ENCODE measurements at places on chromosomes 5 and 9. TPM values are rescaled to one million over a fixed set of nuclear protein-coding genes. Genes with fewer than 3 reads are reported as not detected.

PRUNE2 gene
- total RNA-seq = 3.5 TPM

PCDHGC5 gene
- 2.6 TPM for total RNA-seq

DNA sequence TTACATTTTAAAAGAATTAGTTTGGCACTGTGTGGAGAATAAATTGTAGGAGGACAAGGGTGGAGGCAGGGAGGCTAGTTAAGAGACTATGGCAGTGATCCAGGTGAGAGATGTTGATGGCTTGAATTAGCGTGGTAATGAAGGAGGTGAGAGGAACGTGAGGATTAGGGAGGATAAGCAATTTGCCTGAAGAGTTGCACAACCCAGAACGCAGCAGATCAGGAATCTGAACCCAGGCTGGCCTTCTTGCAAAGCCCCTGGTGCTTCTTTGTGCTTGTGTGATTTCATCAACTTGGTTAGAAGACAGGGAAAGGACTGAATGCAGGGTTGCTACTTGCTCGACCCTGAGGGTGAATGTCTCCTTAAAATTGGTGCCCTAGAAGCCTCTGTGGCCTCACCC is 6.9 kb upstream of the SCAMP1 start:
- H3K4me1 ChIP-seq = no peaks in the 10 kb centered on the region
- H3K36me3 ChIP-seq = no peaks in the 10 kb centered on the region
- no peaks in the 10 kb centered on the region for H3K27me3 ChIP-seq
- no peak overlapping the region for H3K27ac ChIP-seq
- H3K4me3 ChIP-seq = no peak overlapping the region
- DNase-seq = no peak

- no peaks in the 10 kb centered on the region for H3K4me1 ChIP-seq
- H3K27ac ChIP-seq = no peak overlapping the region
- peaks cover 25% of the 10 kb centered on the region for H3K27me3 ChIP-seq
- DNase-seq = no peak
Measured at GRCh38 chr5:61866930-61867329, 439.1 kb upstream of the KIF2A start.

ECM2 gene
- 0.16 TPM for total RNA-seq

All from mesothelial cell of epicardium (in vitro differentiated cells).